ENCODE measurements at places on chromosomes 5 and 9.

DNA sequence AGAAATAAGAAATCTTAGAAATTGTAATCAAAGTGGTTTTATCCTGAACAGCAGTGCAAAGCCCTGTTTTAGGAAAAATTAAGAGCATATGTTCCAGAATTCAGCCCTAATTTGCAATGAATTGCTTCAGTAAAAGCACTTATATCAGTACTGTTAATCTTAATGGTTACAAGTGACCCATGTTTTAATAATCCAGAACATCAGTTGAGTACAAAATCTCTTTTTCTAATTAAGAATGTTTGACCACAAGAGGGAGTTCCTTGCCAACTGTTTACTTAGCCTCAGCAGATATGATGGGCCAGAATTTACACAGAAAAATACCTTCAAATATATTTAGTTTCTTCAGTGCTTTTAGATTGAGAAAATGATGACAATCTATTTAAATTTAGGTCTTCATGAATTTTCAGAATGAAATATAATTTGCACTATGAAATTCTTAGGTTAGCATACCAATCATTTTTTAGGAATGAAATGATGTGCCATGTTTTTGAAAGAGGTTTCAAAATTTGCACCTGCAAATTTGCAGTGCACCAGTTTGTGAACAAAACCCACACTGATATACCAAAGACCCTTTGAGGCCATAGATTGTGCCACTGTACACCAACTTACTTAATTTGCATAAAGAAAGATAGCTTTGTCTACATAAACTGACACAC lies 926.3 kb upstream of the ARRDC3 start:
- no peak for DNase-seq

- no peak for DNase-seq
Measured at GRCh38 chr5:87674235-87674634, 261.5 kb upstream of the CCNH start.

- DNase-seq = no peak
Measured at GRCh38 chr5:177604116-177604521, 4.2 kb downstream of the B4GALT7 start.

- no peak for DNase-seq
Measured at GRCh38 chr5:27963050-27963783, 924.8 kb upstream of the CDH9 start.

DNA sequence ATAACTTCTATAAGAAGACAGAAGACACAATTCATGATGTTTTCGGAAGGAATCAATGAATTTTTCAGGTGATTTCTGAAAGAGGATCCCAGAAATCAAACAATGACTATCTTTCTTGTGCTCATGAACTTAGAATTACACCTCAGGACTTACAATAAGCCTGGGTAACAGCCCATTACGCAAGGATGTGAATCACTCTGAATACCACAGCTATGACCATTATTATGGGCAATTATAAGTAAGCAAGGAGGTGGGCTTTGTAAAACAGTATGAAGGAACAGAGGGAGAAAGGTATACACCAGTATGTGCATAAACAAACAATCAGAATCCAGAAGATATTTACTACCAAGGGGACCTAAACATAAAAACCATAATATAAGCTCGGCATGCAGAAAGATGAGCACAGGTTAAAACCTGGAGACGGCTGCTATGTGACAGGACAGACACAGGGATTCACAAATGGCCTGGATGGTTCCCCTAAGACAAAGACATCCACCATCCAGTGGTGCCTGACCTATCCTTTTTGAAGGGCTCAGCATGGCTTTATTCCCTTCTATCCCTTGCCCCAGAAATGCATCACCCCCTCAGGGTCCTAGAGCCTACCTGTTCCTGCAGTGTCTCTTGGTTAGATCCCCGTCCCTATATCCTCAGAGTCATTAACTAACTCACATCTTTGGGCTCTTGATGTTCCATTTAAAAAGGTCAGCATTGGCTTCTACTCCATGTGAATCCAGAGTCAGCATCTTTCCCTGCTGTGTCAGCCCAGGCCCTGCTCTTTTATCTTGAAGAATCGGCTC lies 21.8 kb upstream of the PPP2CA start:
- no peak for DNase-seq

- DNase-seq = no peak
Measured at GRCh38 chr5:38831117-38831516, 14.7 kb upstream of the OSMR start.

DNA sequence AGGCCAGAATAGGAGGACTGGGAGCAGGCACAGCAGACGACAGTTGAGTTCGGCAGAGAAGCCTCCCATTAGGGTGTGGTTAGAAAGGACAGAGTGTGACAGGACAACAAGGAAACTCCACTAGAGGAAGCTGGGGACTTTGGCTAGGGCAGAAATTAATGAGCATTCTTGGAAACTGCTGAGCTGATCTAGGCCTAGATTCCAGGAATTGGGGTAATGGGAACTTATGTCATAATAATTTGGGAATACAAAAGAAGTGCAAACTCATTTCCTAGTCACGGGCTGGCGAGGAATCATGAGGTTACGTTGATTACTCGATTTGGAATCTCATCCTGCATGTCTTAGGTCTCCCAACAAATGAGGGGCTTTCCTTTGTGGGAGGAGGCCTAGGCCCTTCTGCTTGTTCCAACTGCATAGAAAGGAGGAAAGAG lies 144.6 kb upstream of the RPS23 start:
- no peak for DNase-seq

GRCh38 chr9:88266416-88266815 lies 121.8 kb upstream of the SPIN1 start:
- no peak for DNase-seq

GRCh38 chr5:30937070-30937469 lies 256.4 kb upstream of the CDH6 start:
- no peak for DNase-seq

DNA sequence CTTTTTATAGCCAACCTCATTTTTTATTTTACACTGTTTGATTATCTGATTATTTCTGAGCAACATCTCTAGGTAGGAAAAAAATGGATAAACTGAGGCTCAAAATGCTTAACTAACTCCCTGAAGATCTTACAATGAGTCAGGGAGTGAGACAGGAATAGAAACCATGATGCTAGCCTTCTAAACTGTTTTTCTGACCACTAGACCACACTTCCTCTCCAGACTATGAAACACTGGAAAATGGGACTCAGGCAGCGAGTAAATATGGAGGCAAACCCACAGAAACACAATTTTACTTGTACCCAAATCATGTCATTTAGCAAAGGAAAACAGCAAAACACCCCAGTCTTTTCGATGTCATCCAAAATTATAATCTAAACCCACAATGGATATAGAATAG lies 129.9 kb upstream of the ANKH start:
- DNase-seq = no peak

DNA sequence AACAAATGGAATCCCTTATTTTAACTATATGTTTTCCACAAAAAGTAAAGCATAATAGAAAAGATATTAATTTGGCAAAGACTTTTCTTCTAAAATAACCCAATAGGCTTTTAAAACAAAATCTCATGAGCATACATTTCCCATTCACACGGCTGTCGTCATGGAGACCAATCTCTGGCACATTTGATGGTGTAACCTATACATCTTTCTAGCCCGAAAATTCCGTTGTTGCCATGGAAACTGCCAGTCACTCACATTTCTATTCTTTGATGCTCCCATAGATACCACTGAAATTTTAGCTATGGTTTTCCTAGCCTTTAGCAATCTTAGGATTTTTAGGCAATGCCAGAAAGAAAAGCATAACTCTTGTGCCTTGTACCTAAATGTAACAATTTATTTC lies 262.9 kb upstream of the TRPM3 start:
- DNase-seq = no peak

- peak; percentile 81 for DNase-seq
Measured at GRCh38 chr5:157143127-157143971, 684 bp upstream of the MED7 start.

- DNase-seq = no peak
Measured at GRCh38 chr5:67222243-67223025, 25.8 kb upstream of the CD180 start.

GRCh38 chr9:93031629-93032430 lies 26.7 kb upstream of the SUSD3 start:
- no peak for DNase-seq

DNA sequence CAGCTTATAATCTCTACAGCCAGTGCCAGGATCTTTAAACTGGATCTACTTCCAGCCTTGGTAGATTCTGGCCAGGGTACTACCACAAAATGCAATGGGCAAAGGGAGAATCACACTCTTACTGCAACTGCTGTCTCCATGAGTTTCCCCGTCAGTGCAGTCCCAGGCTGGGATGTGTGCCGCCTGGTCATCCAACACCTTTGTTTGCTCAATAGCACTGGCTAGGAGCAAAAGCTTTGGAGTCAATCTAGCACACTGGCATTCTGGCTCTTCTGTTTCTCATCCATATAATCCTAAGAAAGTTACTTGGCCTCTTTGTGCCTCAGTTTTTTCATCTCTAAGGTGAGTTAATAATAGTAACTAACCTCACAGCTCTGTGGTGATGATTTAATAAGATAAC lies 96.9 kb downstream of the FBN2 start:
- DNase-seq = no peak

- DNase-seq = peak; percentile 5
Measured at GRCh38 chr9:16871336-16872151, 1.1 kb upstream of the BNC2 start.

- DNase-seq = no peak
Measured at GRCh38 chr9:131608493-131609037, 63.2 kb downstream of the PRRT1B start.

- no peak for DNase-seq
Measured at GRCh38 chr5:142846406-142846805, 76.2 kb downstream of the ARHGAP26 start.

DNA sequence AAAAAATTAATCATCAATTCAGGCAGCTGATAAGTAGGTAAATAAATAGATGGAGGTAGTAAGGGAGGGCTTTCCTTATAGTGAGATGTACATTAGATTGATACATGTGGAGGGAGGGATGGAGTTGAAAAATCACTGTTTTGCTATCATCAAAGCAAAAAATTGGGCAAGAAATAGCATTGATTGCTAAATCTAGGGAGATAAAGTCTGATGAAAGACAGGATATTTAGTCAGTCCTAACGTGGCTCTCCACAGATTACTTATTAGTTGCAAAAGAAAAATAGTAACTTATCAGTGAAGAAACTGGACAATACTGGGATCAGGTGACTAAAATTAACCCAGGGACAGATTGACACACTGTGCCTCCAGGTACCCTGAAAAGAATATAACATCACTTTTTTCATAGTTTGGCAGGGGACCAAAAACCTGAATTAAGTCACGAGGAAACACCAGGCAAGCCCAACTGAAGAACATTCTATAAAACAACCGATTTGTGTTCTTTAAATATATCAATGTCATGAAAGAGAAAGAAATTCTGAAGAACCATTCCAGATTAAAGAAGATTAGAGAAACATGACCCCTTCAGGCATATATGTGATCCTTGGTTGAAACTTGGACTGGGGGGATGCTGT lies 27.1 kb upstream of the GOLPH3 start:
- no peak for DNase-seq

DNA sequence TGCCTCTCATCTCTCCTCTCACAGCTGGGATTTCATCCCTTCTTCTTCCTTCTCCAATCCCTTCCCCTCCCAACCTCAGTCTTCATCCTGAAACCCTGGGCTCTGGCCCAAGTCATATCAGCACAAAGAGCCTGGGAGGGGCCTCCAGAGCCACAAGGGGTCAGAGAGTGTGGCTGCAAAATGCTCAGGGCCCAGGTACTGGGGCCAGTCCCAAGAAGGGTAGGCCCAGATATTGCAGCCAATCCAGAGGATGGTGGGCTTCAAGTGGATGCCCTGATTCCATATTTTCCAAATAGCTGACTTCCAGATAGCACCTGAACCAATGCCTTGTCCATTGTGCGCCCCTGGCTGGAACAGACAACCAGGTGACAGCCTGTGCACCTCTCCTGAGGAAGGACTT lies 193.9 kb downstream of the MED10 start:
- no peak for DNase-seq

DNA sequence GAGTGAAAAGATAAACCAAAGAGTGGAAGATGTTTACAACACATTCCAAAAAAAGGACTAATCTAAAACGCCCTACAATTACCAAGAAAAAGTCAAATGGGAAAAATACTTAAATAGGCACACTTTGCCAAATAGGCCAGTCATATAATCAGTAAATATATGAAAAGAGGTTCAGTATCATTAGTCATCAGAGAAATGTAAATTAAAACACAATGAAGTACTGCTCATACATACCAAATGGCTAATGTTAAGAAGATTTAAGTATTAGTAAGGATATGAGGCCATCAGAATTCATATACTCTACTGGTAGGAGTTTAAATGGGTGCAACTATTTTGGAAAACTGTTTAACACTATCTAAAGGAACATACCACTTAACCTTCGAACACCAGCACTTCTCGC lies 47.6 kb downstream of the ZDHHC21 start:
- no peak for DNase-seq

GRCh38 chr9:89623925-89624420 lies 19.2 kb downstream of the GADD45G start:
- no peak for DNase-seq

DNA sequence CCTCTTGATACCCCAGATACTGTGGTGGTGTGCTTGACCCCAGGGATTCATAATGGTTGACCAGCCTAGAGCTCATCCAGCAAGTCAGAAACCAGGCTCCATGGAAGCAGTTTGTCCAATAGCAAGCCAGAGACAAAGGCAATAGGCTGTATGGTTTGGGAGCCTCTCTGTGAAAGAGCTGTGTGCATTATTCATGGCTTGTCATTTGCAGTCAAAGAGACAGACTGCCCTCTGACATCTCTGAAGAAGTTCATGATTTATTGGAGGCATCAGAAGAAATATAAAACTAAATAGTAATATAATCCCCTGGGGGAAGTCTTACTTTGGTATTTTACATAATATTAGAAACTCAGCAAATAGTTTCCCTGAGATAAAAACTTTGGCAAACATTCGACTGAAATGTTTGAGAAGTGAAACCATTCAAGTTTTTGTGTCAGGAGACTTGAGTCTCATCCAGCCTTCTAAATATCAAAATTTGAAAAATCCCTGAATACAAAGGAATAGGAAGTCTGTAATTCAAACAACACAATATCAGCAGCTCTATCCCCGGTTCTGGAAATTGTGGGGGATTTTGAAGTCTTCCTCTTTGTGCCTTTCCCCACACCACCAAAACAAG lies 250.3 kb downstream of the ZSWIM6 start:
- DNase-seq = no peak

DNA sequence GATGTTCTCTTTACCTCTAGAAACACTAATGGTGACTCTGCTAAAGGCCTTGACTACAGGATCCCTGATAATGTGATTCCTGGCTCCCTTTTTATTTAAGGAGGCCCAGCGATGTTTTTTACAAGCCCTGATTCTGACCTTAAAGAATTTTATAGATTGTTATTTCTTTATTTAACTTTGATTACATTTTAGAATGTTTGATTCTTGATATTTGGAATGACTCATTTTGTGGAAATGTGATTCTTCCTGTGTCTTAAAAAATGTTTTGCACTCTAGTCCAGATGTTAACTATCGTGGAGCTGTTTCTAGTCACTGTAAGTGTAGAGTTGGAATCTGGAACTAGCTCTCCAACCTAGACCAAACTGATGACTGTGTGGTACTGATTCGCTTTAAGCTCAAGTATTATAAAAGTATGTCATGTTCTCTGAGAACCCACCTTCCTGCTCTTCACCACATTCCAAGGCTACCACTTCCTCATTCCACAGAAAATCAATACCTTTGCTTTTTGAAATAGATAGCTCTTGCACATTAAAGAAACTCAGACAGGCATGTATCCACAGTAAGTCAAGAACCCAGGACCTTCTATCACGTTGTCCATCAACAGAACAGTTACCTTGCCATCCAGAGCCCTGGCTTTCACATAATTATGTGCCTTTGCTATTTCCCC lies 65.2 kb downstream of the JMY start:
- no peak for DNase-seq

- DNase-seq = no peak
Measured at GRCh38 chr9:97474372-97474925, 27.0 kb upstream of the TMOD1 start.

GRCh38 chr9:107274953-107275422 lies 8.1 kb upstream of the RAD23B start:
- DNase-seq = no peak
